A172 (cell line): ENCODE measurements at places on chromosomes 12 and 14.

- peak; percentile 14 for DNase-seq
Measured at GRCh38 chr14:37903343-37904191, 304.1 kb upstream of the SSTR1 start.

DNA sequence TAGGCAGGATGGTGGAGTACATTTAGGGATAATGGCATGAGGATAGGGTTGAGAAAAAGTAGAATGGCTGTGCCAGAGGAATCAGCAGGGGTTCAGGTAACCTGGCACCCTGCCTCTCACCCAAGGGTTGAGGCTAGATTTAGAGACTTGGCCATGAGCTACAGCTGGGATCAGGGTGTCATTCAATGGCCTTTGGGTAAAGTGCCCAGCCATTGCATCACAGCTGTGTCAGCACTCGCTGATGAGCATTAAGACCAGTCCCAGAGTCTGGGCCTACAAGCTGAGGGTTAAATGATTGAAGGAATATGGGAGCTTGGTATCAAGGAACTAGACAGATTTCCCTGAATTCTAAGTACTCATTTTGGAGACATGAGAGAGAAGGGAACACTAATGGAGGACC lies 113.9 kb downstream of the PRIMA1 start:
- no peak for DNase-seq

DNA sequence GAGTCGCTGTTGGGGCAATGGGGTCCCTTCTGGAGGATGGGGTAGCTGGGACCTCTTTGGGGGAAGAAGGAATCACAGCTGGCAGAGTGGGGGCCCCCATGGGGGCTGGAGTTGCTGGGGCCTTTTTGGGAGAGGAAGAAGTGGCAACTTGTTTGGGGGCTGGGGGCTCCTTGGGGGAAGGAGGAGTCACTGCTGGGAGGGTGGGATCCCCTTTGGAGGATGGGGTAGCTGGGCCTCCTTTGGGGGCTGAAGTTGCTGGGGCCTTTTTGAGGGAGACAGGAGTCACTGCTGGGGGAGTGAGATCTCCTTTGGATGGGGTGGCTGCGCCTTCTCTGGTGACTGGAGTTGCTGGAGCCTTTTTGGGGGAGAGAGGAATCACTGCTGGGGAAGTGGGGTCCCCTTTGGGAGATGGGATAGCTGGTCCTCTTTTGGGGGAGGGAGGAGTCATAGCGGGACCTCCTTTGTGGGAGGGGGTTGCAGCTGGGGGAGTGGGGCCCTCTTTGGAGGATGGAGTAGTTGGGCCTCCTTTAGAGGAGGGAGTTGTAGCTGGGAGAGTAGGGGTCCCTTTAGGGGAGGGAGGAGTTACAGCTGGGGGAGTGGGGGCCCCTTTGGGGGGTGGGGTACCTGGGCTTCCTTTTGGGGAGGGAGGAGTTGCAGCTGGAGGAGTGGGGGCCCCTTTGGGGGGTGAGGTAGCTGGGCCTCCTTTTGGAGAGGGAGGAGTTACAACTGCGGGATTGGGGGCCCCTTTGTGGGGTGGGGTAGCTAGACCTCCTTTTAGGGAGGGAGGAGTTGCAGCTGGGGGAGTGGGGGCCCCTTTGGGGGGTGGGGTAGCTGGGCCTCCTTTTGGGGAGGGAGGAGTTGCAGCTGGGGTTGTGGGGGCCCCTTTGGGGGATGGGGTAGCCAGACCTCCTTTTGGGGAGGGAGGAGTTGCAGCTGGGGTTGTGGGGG lies 7.9 kb downstream of the NACA start:
- no peak for DNase-seq

- DNase-seq: no peak
Measured at GRCh38 chr12:109291521-109292341, 17.4 kb downstream of the FOXN4 start.

GRCh38 chr12:109881752-109882151 lies 1.4 kb upstream of the GLTP start:
- DNase-seq: no peak

- peak; percentile 67 for DNase-seq
Measured at GRCh38 chr12:104226672-104227071, 11.1 kb downstream of the TXNRD1 start.

- no peak for DNase-seq
Measured at GRCh38 chr14:95758331-95758730, 44.4 kb upstream of the TCL1A start.

GRCh38 chr14:67409461-67409860 lies 2.5 kb downstream of the PLEK2 start:
- no peak for DNase-seq

DNA sequence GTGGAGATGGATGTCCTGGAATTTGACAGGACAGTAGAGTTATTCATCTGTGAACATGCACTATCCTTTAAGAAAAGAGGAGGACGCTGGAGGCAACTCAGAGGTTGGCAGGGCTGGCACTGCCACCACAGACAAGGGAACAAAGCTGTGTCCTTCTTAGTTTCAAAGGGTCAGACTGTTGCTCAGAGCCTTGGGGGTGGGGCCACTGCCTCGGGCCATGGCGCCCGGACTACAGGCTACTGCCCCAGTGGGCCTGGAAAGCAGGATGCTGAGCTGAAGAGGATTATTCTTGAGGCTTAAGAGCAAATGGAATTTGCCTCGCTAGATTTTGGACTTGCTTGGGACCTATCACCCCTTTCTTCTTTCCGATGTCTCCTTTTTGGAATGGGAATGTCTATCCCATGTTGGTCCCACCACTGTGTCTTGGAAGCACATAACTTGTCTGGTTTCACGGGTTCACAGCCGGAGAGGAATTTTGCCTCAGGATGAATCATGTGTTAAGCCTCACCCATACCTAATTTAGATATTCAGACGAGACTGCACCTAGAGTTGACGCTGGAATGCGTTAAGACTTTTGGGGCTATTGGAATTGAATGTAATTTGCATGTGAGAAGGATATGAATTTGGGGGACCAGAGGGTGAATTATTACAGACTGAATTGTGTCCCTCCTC lies 114.8 kb upstream of the RFLNA start:
- DNase-seq: no peak

GRCh38 chr14:27049701-27050100 lies 451.9 kb upstream of the NOVA1 start:
- no peak for DNase-seq

DNA sequence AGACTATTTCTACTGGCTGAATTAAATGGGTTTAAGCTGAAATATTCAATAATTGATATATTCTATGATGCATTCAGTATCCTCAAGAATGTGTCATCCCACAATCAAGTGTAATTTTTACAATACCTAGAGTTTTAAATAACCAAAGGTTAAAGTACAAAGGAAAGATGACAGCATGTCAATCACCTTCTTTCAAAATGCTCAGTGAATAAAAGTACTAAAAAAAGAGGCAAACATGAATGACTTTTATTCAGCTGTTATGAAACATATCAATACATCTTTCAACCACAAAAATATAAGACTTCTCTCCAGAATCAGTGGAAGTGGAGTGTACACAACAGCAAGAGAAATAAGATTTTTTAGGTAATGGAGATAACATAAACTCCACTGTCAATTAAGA lies 72.0 kb downstream of the NELL2 start:
- no peak for DNase-seq

DNA sequence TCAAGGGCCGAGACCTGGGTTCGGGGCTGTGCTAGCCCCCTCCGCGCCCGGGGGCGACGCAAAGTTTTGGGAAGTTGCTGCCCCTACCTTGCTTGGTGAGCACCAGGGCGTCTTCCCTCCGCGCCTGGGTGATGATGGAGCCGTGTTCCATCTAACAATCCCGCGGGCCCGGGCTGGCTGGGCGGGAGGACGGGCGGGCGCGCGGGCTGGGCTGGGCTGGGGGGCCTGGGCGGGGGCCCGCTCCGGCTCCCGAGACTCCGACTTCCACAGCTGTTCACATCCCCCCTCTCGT lies 298 bp downstream of the CTDSP2 start:
- no peak for DNase-seq

DNA sequence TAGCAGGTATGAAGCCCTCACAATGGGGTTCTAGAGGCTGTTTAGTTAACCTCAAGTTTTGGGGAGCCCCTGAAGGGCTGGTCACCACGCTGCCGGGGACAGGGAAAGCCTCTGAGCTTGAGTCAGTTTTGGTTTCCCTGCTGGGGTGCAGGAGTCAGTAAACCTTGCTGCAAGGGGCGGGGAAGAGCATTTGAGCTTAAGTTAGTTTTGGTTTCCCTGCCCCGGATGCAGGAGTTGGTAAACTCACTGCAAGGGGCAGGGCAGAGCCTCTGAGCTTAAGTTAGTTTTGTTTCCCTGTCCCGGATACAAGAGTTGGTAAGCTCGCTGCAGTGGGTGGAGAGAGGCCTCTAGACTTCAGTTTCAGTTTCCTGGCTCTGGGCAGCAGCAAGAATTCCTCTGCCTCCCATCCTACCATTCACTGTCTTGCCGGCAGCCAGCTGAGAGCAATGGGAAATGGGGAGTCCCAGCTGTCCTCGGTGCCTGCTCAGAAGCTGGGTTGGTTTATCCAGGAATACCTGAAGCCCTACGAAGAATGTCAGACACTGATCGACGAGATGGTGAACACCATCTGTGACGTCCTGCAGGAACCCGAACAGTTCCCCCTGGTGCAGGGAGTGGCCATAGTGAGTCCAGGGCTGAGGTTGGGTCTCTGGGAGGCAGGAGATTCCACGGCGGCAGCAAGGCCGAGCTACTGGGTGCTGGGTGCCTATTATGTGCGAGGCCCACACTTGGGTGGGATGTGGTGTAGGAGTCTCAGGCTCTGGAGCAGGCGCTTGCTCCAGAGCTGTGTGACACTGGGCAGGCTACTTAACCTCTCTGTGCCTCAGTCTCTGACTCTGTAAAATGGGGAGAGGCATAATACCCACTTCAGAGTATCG lies at the start of gene OAS2:
TSS of gene OAS2 (plus strand) at position 357 of the 878 bp plus-strand sequence. CDS start at position 447, 90 bp downstream.
- peak; percentile 52 for DNase-seq

GRCh38 chr12:47816403-47817271 lies 3.1 kb downstream of the HDAC7 start:
- no peak for DNase-seq

- no peak for DNase-seq
Measured at GRCh38 chr12:95851606-95852005, 7.1 kb upstream of the SNRPF start.

- DNase-seq: no peak
Measured at GRCh38 chr12:93200291-93200917, 177.3 kb upstream of the NUDT4 start.

DNA sequence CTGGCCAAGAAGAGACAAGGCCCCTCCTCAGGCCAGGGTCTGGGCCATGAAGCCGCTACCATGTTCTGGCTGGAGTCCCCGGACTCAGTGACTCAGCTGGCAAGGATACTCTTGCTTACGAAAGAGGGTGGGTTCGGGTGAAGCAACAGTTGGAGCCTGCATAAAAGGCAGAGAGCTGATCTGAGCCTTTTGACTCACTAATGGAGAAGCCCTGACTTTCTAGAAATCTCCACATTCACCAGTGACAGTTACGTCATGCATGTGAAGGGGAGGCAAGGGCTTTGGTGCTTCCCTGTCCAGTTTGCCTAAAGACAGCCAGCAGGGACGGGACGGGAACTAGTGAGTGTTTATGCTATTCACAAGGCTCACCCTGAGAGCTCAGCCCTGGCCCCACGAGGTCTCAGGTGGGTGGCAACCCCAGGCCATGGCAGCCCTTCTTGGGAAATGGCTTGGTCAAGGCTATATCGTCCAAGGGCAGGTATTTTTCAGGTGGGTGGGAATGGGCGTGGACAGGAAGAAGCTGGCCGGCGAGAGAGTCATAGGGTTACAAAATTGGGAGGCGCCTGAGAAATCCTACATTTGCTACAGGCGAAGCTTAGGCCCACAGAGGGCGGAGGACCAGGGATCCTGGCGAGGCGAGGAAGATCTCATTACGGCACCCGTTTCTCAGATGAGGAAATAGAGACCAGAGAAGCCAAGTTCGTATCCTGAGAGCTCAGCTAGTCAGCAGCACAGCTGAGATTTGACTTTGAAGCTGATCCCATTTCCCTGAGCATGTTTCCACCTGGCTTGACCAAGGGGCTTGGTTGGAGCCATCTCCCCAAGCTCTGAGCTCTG lies 314.6 kb downstream of the BCL11B start:
- DNase-seq: no peak

GRCh38 chr14:30450631-30451545 lies 108.1 kb upstream of the G2E3 start:
- no peak for DNase-seq

- peak; percentile 10 for DNase-seq
Measured at GRCh38 chr12:46153268-46153872, 115.5 kb downstream of the SLC38A1 start.

- DNase-seq: no peak
Measured at GRCh38 chr14:30874999-30875787, 834 bp downstream of the COCH start.

DNA sequence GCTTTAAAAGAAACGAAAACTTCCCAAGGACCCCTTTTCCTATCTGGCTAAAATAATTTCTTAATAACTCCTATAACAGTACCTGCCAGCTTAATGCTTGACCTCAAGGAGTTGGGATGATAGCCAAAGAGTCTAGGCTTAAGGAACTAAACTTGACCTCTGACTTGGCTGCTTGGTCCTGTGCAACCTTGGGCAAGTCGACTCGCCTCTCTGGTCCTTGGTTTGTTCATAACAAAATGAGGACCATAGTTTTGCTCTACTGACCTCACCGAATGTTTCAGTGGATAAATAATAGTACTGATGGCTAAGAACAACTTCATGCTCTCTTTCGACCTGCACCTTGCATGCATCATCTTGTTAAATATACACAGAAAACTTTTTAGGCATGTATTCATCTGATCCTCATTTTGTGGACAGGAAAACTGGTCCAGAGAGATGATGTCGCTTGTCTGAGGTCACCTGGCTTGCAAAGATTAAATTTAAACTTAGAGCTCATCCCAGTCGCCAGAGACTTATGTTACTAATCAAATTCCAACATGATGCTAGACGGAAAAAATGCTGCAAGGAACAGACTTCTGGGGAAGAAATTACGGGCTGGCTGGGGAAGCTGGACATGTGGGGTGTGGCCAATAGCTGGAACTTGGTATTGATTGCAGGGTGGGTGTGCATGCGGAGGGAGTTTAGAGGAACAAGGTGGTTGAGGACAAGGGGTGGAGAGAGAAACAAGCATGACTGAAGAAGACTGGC lies 38.0 kb upstream of the WSCD2 start:
- DNase-seq: no peak

DNA sequence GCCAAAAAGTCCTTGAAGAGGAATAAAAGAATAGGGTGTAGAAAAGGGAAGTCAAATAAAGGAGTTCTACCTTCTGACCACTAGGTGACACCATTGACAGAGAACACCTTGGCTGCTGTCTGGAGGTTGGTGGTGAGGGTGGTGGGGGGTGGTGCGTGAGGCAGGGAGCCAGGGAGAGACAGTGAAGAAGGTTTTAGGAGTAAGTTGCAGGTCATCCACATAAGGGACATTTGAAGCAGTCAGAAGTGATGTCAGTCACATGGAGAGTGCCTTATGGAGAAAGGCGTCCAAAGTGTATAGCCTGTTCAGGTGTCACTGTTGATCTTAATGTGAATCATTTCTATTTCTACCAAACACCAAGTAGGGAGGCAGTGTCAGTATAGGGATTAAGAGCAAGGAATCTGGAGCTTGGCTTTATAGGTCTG lies 279.3 kb upstream of the DDHD1 start:
- peak; percentile 27 for DNase-seq

DNA sequence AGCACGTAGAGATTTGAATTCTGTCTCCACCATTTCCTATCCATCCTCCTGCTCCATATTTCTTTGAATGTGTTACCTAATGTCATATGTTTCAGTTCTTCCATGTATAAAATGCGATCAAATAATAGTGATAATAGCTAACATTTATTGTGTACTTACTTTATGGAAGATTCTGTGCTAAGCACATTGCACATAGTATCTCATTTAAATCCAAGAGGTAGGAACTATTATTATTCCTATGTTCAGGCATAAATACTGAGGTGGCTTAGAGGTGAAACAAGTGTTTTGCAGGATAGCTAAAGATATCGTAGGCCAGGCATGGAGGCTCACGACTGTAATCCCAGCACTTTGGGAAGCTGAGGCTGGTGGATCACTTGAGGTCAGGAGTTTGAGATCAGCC lies 17.5 kb upstream of the AICDA start:
- no peak for DNase-seq

- DNase-seq: no peak
Measured at GRCh38 chr14:104385531-104386101, 193.9 kb upstream of the C14orf180 start.
